ENCODE measurements at places on chromosomes 3 and 15.

GRCh38 chr15:55587321-55588069 lies 650 bp downstream of the PYGO1 start:
- no peak for DNase-seq

DNA sequence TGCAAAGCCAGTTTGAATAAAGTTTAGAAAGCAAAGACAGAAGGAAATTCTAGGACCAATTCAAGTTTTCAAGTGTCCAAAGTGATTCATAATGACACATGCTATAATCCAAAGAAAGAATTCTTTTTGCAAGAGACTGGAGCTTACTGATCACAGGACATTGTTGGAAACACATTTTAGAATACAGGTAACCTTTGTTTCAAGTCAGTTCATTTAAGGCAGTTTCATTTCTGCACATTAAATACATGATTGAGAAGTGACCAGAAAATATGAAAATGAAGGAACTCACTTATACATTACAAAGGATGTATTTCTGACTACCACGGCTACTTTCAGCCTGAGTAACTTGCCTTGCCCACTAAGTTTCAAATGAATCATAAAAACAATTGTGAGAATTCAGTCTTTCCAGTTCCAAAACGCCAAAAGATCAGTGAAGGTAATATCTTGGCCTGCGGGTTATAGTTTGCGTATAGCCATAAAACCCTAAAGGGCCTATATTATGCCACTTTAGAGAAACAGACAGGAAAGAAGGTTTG lies 48.7 kb downstream of the PRICKLE2 start:
- DNase-seq, result no peak

- no peak for DNase-seq
These were observed 83.4 kb upstream of the BHLHE40 start for GRCh38 chr3:4895838-4896237.

DNA sequence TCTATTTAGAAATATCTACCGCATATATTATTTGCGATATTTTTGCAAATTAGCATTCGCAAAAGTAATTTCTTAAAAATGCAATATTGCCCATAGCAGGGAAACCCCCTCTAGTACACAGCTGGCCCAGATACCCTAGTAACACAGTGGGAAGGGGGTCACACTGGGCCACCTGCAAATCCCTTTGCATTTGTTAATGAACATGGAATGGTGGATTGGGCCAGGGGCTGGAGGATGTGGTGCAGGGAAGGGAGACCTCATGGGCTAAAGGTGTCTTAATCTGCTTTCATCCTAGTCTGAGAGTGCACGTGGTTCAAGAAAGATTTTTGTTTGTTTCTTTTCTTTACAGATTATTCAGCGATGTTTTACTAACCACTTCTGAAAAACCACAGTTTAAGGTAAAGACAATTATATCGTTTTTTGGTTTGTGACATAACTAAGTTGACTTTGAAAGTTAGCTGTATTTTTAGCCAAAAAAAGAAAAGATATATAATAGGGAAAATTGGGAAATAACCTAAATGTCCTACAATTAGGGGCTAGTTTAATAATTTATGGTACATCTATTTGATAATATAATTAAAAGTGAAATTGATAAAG lies 30.0 kb downstream of the PDHB start:
- no peak for DNase-seq

GRCh38 chr3:188345223-188345622 lies 191.3 kb downstream of the LPP start:
- no peak for DNase-seq

- no peak for DNase-seq
These were observed 40.5 kb downstream of the RAB11A start for GRCh38 chr15:65909831-65910230.

All from NCI-H1930 (cell line).